ENCODE measurements at places on chromosomes 12 and 14.

DNA sequence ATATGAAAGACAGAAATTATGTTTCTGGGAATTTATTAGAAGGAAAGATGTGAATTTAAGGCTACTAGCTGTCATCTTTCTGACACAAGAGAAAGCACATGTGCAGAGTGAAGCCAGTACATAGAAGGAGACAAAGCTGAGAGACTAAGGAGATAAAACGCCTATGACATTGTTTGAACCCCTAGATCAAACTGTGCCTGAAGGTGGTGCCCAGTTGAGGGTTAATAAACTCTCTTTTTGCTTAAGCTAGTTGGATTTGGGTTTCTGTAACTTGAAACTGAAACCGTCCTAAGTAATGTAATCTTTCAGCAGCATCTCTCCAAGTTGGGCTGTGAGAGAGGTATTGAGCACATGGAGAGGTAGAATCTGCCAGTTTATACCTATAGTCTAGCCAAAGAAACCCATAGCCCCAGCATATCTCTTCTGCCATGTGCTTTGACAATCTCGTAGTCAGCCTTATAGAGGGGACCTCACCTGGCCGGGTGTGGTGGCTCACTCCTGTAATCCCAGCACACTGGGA lies 84.2 kb downstream of the LRRC74A start:
- DNase-seq: no peak

DNA sequence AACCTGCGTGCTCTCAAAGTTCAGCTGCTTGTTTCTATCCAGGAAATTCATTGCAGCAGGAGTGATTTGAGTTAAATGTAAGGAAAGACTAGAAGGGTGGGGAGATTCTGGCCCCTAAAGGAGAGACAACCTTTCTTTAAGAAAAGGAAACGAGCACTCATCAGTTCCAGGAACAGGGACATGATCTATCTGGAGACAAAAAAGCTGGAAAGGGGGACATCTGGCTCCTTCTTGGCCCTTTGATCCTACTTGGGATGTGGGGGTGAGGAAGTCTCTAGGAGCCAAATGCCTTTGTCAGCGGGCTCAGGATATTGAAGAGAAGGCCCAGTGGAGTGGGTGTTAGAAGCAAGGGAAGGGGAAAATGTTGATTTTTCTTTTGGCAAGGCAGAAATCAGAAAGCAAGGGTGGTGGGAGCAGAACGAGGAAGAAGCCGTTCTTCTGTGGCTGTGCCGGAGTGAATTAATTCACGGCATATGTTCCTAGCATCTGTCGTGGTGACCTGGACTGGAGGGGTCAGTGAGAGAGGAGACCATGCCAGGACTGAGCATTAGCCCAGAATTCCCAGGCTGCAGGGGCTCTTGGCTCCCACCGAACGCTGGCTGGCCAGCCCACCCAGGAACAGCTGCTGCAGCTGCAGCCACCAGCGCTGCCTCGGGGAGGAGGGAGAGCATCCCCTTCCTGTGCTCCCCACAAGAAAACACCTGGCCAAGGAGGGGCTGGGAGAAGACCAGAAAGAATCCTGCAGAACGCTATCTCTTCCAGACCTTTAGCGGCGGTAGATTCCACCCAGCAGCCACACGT lies 62.8 kb upstream of the GPATCH2L start:
- no peak for DNase-seq

GRCh38 chr14:63853831-63854293 lies 1.1 kb downstream of the SYNE2 start:
- DNase-seq: peak; percentile 66

GRCh38 chr14:36367985-36368774 lies 47.7 kb upstream of the MBIP start:
- DNase-seq: no peak

- DNase-seq: no peak
Measured at GRCh38 chr12:105850103-105850968, 288.4 kb downstream of the NUAK1 start.

GRCh38 chr14:58828298-58828697 lies 190.5 kb downstream of the DACT1 start:
- DNase-seq: no peak

GRCh38 chr14:91063119-91063518 lies 2.7 kb upstream of the RPS6KA5 start:
- peak; percentile 70 for DNase-seq

DNA sequence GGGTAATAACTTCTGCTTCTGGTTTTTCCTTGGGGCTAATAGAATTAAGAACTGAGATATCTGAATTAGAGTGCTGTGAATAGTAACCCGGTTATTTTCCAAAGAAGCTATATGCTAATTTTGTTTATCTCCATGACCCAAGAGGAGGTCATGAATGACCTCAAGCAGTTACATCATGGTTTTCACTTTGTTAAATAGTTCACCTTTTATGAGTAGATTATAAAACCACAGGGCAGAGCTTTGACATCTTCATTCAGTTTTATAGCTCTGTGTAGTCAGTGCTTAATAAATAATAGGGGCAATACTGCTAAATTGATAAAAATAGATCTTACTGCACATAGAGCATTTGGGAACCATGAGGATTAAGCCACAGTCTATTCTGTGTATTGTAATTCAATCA lies 462.2 kb downstream of the LRIG3 start:
- no peak for DNase-seq

DNA sequence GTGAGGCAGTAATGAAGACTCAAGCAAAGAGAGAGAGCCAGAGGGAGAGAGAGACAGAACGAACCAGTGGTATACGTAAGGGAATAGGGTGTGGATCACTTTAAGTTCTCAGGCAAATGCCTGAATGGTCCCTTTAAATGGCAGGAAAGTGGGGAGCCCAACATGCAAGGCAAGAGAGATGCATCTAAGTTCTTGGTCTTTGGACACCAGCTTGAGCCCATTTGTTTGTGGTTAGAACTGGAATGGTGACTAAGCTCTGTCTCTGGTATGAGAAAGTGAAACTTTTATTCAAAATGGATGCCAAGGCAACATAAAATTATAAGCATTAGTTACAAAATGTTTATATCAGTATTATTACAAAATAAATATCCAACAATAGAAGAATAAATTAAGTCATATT lies 192.2 kb upstream of the ALG10 start:
- no peak for DNase-seq

DNA sequence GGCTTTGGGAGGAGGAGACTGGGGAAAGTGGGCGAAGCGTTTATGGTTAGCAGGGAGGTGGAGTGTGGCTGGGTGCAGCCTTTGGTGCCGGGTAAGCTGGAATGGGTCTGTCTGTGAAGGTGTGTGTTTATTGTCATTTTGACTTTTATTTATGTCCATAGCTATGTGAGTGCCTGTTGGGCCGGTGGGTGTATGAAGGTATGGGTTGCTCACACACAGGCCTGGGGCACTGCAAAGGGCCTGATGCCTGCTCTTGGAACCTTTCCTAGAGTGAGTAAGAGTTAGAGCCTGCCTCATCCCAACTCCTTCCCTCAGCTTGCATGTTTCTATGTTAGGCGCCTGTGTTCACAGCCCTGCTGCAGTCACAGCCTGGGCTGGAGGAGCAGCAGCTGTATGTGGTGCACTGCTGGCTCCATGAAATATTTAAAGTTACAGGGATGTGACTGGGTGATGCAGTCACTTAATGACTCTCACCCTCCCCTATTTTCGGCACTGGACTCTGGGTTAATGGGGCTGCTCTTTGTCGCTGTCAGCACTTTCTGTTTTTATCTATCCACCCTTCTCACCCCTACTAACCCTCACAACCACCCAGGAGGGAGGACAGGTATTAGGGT lies 2.6 kb upstream of the PPP1R1A start:
- no peak for DNase-seq

DNA sequence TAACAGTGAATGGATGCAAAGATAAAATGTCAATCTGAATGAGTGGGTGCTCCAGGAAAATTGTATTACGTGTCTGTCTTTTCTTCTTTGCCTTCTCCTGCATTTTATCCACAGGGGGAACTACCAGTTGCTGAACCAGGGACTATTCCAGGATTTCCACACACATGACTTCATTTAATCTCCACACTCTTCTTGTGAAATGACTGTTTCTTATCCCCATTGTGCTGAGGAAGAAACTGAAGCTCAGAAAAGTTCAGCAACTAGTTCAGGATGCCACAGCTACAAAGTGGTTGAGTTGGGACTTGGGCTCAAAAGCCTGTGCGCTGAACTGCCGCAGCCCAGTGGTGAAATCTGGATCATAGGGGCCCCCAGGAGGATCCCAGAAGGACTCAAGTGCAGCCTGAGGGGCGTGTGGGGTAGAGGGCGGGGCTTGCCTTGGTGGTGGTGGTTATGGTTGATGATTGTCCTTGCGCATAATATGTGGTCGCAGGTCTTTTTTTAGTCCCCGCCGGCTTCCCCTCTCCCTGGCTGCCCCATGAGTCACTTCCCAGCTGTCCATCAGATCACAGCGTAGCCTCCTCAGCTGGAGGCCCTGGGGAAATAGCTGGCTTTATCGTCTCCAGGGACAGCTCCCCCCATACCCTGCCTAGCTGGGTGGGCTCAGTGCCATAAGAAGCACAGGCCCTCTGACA lies 235.2 kb upstream of the CRY1 start:
- DNase-seq: no peak

GRCh38 chr12:107779077-107779831 lies 4.8 kb downstream of the ASCL4 start:
- no peak for DNase-seq

DNA sequence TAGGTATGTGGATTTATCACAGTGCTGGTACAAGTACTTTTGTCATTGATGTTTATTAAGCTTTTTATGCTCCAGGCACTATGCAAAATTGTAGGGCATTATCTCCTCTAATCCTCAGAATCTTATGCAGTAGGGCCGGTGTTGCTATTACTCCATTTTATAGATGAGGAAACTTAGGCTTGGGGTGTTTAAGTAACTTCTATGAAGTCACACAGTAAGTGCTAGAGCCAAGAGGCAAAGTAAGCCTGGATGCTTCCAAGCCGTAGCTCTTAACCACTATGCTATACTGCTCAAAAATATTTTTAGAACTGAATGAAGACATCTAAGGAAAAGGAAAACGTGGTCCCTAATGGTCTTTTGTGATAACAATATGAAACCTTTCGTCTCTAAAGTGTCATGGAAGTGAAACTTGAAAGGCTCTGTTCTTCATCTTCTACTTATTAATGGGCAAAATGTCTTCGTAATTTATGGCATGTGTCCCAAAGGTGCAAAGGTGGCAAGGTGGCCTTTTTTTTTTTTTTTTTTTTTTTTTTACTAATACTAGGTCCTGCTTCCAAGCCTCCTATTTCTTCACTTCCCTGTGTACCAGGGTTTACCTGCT lies 85.2 kb downstream of the ETV6 start:
- no peak for DNase-seq
